ENCODE measurements at places on chromosomes 12 and 14.

DNA sequence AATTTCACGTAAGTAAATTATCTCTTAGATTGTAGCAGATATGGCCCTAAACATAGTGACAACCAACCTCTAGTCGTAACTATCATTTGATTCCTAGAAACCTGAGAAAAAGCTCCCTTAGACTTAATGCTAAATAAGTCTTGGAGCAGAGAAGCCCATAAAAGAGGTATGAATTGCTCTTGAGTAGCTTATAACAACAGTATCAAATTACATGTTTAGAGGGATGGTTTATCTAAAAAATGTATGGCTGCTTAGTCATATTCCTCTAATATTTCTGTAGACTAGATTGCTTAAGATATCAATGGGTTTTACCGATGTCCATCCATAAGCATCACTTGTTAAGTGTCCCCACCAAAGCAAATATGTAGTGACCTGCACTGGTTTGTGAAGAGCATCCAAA is 259.7 kb downstream of the NELL2 start:
- no peak for DNase-seq

DNA sequence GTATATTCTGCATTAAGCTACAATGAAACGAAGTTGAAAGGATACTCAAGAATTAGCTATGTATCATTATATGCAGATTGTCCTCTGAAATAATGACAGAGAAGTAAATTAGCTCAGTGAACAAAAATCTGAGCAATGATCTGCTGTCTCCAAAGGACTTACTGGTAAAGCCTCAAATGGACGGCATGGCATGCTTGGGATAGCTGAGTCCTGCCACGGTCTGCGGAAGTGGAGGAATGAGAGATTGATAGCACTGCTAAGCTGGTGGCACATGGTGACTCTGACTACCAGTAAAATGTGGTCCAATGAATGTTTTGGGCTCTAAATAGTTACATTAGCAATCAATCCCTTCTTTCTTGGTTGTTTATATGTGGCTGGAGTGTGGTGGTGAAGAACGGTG is 3.7 kb upstream of the DENND5B start:
- no peak for DNase-seq

DNA sequence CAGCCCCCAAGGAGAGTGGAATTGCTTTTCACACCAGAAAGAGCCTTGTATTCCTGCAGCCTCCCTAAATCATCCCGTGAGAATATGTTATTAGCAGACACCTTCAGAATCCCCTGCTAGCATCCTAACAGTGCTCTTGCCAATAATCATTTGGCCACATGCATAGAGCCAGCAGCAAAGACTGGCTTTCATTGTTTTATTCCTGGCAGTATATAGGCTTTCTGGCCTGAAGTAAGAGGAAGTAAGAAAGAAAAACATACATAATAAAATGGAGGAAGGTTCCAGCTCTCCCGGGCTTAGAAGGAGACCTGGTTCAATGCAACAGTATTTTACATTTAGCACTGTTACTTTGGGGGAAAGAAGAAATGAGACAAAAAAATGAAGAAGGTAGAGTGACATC is 176.7 kb upstream of the ATF7IP start:
- DNase-seq: no peak

- DNase-seq: peak; percentile 7
Measured at GRCh38 chr12:62210422-62210821, 49.8 kb upstream of the USP15 start.

DNA sequence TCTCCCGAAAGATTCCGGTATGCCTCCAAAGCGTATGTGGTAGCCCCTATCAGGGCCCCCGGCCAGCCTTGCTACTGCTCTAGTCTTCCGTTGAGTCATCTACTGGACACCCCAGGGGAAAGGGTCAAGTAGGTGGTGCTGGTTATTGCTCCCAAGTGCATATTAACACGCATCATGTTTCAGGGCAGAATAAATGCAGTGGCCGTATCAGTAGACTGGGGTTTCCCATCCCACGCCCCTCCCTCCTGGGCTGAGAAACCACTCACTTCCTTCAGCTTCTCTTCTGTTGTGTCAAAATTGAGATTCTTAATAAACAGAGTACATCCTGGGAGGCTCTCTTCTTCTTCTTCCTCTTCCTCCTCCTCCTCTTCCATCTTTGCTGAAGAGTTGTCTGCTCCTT is 39.3 kb downstream of the RBM19 start:
- DNase-seq: no peak

DNA sequence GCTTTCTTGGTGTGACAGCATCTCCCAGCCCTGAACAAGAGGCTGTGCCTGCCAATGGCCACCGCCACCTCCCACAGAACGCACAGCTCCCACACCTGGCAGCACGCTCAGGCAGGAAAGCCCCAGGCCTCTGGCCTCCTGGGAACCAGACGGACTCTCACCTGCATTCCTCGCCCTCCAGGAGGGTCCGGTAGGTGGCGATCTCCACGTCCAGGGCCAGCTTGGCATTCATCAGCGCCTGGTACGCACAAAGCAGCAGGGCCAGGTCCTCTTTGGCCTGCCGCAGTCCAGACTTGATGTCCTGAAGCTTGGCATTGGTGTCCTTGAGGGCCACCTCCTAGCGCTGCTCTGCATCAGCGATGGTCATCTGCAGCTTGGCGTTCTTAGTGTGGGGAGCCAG is 12.1 kb upstream of the KRT77 start:
- peak; percentile 51 for DNase-seq

- no peak for DNase-seq
Measured at GRCh38 chr14:100056964-100057795, 8.0 kb upstream of the EVL start.

DNA sequence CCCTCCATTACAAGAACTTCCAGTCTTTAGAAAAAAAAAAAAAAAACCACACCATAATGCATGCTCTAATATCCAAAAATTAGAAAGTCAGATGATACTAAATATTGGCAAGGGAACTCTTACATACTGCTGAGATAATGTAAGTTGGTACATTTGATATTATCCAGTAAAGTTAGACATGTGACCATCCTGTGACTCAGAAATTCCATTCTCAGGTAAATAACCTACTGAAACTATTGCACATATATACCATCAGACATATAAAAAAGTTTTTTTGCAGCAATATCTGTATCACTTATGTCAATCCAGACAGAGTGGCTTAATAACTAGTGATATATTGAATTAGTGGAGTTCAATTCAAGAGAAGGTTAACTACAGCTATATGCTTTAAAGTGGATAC is 63.5 kb downstream of the KITLG start:
- no peak for DNase-seq

DNA sequence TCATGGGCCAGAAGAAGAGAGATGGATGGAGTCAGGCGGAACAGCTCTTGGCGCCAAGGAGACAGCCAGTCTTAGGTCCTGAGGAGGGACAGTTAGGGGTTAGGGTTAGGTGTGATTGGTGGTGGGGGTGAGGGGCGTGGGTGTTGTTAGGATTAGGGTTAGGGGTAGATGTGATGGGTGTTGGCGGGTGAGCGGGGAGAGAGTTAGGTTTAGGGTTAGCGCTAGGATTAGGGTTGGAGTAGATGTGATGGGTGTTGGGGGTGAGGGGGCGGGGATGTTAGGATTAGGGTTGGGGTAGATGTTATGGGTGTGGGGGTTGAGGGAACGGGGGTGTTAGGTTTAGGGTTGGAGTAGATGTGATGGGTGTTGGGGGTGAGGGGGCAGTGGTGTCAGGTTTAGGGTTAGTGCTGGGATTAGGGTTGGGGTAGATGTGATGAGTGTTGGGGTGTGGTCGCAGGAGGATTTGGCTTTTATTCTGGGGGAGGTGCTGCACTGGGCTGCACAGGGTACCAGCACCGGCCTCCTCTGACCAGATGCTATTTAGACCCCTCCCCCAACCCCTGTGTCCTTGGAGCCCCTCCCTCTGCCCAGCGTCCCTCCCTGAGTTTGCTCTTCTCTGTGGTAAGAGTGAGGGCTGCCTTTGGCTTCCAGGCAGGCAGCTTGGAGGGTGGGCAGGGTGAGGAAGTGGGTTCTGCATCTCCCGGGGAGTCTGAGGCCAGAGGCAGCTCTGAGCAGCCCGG is 35.6 kb upstream of the FBRSL1 start:
- no peak for DNase-seq

- DNase-seq: no peak
Measured at GRCh38 chr12:11879306-11879705, 191.4 kb upstream of the BCL2L14 start.

GRCh38 chr12:86666316-86666715 is 410.1 kb upstream of the MGAT4C start:
- DNase-seq: no peak

DNA sequence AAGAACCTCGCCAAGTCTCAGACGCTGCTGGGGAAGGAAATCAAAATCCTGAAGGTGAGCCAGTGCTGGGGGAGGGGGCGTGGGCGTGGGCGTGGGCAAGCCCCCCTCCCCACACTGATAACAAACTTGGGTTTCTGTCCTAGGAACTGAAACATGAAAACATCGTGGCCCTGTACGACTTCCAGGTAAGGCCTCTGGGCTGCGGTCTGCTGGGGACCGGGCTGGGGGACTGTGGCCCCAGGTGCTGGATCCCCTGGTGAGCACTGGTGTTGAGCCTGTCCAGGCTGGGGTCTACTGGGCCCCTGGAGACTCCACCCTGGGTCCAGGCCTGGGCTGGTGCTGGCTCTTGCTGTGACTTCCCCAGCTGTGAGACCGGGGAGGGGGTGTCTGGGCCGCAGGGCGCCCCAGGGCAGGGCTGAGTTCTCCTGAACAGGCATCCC is 1.2 kb downstream of the ULK1 start:
- DNase-seq: no peak

DNA sequence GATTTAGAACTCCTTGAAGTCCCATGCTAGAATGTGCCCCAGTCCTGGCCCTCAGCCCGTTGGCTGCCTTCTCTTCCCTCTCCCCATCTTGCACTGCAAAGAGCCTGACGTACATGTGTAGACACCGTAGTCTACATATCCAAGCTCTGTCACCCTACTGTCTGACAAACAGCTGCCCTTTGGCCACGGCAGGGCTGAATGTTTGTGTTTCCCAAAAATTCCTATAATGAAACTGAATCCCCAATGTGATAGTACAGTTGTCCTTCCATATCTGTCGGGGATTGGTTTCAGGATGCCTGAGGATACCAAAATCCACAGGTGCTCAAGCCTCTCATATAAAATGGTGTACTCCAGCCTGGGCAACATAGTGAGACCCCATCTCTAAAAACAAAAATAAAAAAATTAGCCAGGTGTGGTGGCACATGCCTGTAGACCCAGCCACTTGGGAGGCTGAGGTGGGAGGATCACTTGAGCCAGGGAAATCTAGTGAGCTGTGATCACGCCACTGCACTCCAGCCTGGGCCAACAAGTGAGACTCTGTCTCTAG is 12.3 kb upstream of the TFCP2 start:
- no peak for DNase-seq

- no peak for DNase-seq
Measured at GRCh38 chr12:91718326-91718725, 427.3 kb downstream of the BTG1 start.

DNA sequence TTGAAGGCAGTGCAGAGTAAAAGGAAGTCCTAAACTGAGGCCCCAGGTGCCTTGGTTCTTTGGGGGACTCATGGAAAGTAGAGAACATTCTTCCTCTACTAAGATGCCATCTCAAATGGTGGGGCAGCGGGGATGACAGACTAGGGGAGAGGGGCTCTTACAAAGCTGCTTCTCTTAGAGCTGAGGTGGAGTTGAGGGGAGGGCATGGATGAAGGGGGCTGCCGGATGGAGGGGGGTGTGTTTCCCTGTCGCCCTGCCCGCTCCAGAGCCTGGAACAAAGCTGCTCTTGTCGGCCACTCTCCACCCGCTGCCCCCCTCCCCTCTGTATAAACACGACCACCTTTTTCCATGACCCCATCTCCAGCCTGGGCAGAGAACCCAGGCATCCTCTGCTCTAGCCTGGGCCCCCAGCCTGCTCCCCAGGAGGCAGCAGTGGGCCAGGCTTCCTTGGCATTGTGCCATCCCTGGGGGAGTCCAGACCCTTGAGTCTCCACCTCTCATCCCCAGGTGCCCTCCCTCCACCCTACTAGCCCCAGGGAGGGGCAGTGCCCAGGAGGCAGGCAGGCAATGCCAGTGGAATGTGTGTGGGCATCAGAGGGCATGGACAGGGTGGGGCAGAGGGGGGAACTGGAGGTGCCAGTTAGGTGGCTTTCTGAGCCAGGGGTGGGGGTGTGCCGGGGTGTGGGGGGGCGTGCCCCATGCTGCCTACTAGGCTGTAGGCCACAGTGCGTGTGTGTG is 1.7 kb downstream of the RARG start:
- no peak for DNase-seq

GRCh38 chr12:111181143-111181726 is 187.7 kb downstream of the PHETA1 start:
- peak; percentile 38 for DNase-seq

- DNase-seq: peak; percentile 4
Measured at GRCh38 chr14:64807551-64807950, 72.2 kb downstream of the SPTB start.

DNA sequence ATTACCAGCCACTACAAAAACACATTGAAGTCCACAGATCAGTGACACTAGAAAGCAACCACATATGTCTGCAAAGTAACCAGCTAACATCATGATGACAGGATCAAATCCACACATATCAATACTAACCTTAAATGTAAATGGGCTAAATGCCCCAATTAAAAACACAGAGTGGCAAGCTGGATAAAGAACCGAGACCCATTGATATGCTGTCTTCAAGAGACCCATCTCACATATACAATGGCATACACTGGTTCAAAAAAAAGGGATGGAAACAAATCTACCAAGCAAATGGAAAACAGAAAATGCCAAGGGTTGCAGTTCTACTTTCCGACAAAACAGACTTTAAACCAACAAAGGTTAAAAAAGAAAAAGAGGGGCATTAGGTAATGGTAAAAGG is 307.7 kb downstream of the GPHN start:
- DNase-seq: no peak

DNA sequence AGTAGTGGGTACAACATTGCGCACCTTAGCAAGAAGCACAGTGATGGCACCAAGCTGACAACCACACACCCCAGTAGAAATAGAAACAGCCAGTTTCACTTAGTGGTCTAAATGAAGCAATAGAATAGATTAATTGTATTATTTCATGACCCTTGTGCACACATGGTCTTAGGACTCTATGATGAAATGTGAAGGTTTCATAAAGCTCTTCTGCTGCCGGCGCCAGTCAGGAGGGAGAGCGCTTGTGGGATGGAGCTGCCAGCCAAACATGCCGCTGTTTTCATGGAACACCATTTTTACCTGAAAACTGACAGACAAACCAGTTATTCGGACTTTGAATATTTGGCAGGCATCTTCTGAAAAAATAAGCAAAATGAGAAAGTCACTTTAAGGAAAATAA is 100.0 kb downstream of the PPP2R5C start:
- DNase-seq: no peak
